Activated naive CD4-positive, alpha-beta T cell treated with anti-CD3 and anti-CD28 coated beads for 36 hours (primary cell): ENCODE measurements at places on chromosomes 7 and 10. TPM values are rescaled to one million over a fixed set of nuclear protein-coding genes. Genes with fewer than 3 reads are reported as not detected.

GRCh38 chr10:77713521-77714280 lies 76.1 kb upstream of the KCNMA1 start:
- H3K4me1 ChIP-seq = peaks cover 6% of the 10 kb centered on the region
- no peak for DNase-seq
- peaks cover 26% of the 10 kb centered on the region for H3K27me3 ChIP-seq
- no peak overlapping the region for H3K4me3 ChIP-seq

DNA sequence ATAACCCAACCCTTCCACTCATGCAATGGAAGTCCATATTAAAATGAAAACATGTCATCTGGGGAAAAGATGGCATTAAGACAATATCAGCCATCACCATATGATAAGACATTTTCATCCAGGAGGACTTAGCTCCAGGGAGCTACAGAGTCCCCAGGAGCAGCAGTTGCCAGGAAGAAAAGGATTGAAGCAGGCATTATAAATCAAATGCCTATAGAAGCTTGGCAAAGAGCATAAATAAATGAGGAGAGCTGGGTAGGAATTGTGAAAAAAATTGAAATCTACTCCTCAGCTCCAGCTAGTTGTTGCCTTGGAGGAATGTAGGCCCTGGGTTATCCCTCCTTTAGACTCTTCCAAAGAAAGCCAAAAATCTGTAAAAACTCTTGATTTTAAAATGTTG lies 42.5 kb downstream of the FAM13C start:
- H3K36me3 ChIP-seq = no peaks in the 10 kb centered on the region
- no peaks in the 10 kb centered on the region for H3K4me1 ChIP-seq
- H3K4me3 ChIP-seq = no peak overlapping the region
- peaks cover 2% of the 10 kb centered on the region for H3K27me3 ChIP-seq
- no peak overlapping the region for H3K27ac ChIP-seq

DNA sequence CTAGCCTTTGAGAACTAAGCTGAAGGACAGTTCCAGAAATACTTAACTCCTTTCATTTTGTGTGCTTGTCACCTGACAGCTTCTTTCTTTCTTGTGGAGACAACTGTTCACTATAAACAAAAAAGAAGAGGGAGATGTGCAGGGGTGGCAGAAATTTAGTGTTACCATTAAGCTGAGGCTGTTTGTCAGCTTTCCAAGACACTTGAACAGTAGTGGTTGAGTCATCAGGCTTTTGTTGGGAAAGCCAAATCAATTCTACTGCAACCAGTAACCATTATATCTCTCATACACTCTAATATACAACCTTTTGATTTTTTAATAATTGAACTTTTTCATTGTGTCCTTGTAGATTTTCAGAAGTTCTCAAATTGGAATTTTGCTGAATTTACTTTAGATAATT lies 75.3 kb downstream of the POLL start:
- H3K4me1 ChIP-seq = no peaks in the 10 kb centered on the region
- no peaks in the 10 kb centered on the region for H3K27me3 ChIP-seq
- H3K36me3 ChIP-seq = no peaks in the 10 kb centered on the region
- H3K27ac ChIP-seq = no peak overlapping the region
- no peak for DNase-seq

DNA sequence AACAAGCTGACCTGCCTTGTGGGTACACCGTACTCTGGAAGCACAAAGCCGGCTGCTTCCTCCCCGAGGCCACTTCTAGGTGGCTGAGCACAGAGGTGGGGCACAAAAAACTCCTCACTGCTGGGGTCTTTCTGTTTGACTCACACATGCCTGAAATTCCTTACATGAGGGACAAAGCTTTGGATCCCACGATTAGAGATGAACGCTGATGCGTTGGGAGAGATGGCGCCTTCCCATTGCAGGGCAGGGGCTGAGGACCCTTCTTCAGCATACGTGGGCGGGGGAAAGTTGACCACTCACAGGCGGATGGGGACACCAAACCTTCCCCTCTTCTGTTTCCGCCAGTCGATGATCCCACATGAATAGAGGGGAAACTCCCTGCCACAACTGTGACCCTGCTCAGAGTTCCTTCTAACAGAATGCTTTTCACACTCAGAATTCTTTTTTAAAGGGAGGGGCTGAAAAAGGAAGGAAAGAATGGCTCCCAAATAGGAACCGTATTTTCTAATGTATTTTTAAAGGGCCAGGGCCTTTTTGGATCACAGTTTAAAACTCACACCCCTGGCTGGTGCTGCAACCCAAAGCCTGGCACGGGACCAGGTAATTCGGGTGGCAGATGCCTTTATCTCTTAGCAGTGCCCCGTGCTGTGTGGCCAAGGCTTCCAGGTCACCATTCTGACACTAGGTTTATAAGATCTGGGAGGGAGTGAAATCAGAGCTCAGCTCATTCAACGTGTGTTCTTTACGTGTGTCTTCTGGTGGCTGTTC lies 134.0 kb downstream of the PRKAG2 start:
- no peak overlapping the region for H3K4me3 ChIP-seq
- H3K27me3 ChIP-seq = no peaks in the 10 kb centered on the region
- no peak overlapping the region for H3K27ac ChIP-seq
- DNase-seq = peak; percentile 37
- H3K4me1 ChIP-seq = peaks cover 38% of the 10 kb centered on the region

DNA sequence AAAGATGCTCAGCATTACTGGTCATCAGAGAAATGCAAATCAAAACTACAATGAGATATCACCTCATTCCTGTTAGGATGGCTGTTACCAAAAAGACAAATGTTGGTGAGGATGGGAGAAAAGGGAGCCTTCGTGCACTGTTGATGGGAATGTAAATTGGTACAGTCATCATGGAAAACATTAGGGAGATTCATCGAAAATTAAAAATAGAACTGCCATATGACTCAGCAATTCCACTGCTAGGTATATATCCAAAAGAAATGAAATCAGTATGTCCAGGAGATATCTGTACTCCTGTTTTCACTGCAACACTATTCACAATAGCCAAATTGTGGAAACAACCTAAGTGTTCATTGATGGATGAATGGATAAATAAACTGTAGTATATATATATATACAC lies 228.1 kb downstream of the ACTR3B start:
- no peaks in the 10 kb centered on the region for H3K36me3 ChIP-seq
- no peaks in the 10 kb centered on the region for H3K27me3 ChIP-seq
- H3K4me1 ChIP-seq = no peaks in the 10 kb centered on the region
- no peak overlapping the region for H3K4me3 ChIP-seq
- H3K27ac ChIP-seq = no peak overlapping the region

DNA sequence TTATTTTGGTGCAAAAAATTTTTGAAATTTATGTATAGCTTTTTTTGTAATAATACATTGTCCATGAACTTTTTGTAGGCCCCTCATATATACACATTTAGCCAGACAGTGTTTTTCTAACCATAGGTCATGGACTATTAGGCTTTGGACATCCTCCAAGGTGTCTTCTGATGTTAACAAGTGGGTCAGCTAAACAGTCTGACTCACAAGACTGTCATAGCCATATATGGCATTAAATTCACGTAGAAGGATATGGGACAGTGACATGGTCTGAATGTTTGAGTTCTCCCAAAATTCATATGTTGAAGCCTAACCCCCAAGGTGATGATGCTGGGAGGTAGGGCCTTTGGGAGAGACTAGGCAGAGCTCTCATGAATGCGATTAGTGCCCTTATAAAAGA lies 14.0 kb upstream of the NUB1 start:
- H3K4me3 ChIP-seq = no peak overlapping the region
- H3K4me1 ChIP-seq = no peaks in the 10 kb centered on the region
- H3K27ac ChIP-seq = no peak overlapping the region
- no peaks in the 10 kb centered on the region for H3K36me3 ChIP-seq
- no peaks in the 10 kb centered on the region for H3K27me3 ChIP-seq

GRCh38 chr7:73727952-73728351 lies 8.5 kb upstream of the STX1A start:
- H3K36me3 ChIP-seq = no peaks in the 10 kb centered on the region
- no peak overlapping the region for H3K4me3 ChIP-seq
- peaks cover 8% of the 10 kb centered on the region for H3K27me3 ChIP-seq
- H3K27ac ChIP-seq = no peak overlapping the region
- DNase-seq = no peak

DNA sequence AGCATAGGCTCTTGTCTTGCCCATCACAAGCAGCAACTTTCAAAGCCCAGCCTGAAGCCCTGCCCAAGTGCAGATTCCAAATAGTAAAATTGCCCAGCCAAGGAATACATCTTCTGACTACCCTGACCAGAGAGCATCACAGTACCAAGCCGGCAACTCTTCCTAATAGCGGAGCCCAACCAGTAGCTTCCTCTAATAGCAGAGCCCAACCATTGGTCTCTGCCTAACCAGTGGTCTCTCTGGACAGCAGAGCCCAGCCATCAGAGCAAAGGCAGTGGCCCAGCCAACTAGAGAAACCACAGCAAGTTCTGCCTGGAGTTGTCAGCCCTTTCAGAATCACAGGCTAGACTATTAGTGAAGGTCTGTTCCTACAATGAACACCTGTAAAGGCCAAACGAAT lies 285.6 kb downstream of the HGF start:
- no peak overlapping the region for H3K27ac ChIP-seq
- no peak for DNase-seq
- no peak overlapping the region for H3K4me3 ChIP-seq
- H3K36me3 ChIP-seq = no peaks in the 10 kb centered on the region
- no peaks in the 10 kb centered on the region for H3K4me1 ChIP-seq

- DNase-seq = no peak
- H3K4me3 ChIP-seq = no peak overlapping the region
- H3K4me1 ChIP-seq = no peaks in the 10 kb centered on the region
- no peaks in the 10 kb centered on the region for H3K36me3 ChIP-seq
Observed at GRCh38 chr10:19623321-19623720, 192.9 kb upstream of the PLXDC2 start.

- peaks cover 20% of the 10 kb centered on the region for H3K36me3 ChIP-seq
- no peak overlapping the region for H3K27ac ChIP-seq
- DNase-seq = no peak
- no peaks in the 10 kb centered on the region for H3K27me3 ChIP-seq
Observed at GRCh38 chr7:111388912-111389311, 173.4 kb downstream of the IMMP2L start.

GRCh38 chr10:59536167-59537014 lies 173.3 kb downstream of the SLC16A9 start:
- no peak overlapping the region for H3K4me3 ChIP-seq
- no peaks in the 10 kb centered on the region for H3K4me1 ChIP-seq
- no peak for DNase-seq
- H3K27me3 ChIP-seq = no peaks in the 10 kb centered on the region
- no peaks in the 10 kb centered on the region for H3K36me3 ChIP-seq
- H3K27ac ChIP-seq = no peak overlapping the region

DNA sequence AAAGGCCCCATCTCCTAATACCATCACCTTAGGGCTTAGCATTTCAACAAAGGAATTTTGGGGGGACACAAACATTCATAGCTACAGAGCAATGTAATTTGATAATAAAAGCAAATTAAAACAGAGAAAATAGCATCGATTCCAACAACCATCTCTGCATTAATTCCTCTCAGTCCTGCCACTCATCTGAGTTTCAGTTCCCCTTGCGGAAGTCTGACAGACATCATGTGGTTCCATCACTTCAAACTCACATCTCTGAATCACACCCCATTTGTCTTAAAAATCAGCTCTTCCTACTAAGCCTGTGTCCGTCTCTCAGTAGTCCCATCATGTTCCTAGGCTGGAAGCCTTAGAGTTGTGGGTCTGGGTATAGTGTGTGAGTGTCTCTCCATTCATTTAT lies 3.6 kb downstream of the ADCK2 start:
- peaks cover 34% of the 10 kb centered on the region for H3K36me3 ChIP-seq
- H3K4me1 ChIP-seq = peaks cover 42% of the 10 kb centered on the region
- H3K27me3 ChIP-seq = no peaks in the 10 kb centered on the region
- no peak overlapping the region for H3K27ac ChIP-seq
- H3K4me3 ChIP-seq = no peak overlapping the region

GRCh38 chr10:120894556-120894955 lies 43.4 kb downstream of the WDR11 start:
- H3K4me1 ChIP-seq = no peaks in the 10 kb centered on the region
- no peak for DNase-seq
- H3K4me3 ChIP-seq = no peak overlapping the region
- H3K36me3 ChIP-seq = peaks cover 40% of the 10 kb centered on the region

- no peak overlapping the region for H3K27ac ChIP-seq
- H3K36me3 ChIP-seq = no peaks in the 10 kb centered on the region
- no peak for DNase-seq
- peaks cover 3% of the 10 kb centered on the region for H3K4me1 ChIP-seq
- H3K4me3 ChIP-seq = no peak overlapping the region
Observed at GRCh38 chr7:111605246-111605645, 43.0 kb upstream of the IMMP2L start.

DNA sequence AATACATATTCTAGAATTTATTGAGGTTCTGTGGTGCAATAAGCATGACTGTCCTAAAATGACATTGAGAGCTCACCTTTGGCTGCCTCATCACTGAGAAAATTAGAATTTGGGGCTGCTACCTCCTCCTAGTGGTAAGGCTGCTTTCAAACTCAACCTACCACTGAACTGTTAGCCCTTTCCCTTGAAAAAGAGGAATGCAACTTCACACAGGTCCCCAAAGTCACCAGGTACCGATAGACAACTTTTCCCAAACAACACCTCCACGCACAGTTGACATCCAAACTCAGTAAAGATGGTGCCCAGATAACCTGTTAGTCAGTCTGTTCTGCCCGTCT lies 75.9 kb upstream of the SCIN start:
- H3K4me3 ChIP-seq = no peak overlapping the region
- H3K27ac ChIP-seq = no peak overlapping the region
- H3K4me1 ChIP-seq = no peaks in the 10 kb centered on the region

GRCh38 chr7:21717323-21717722 lies 174.5 kb downstream of the DNAH11 start:
- DNase-seq = no peak
- H3K36me3 ChIP-seq = no peaks in the 10 kb centered on the region
- H3K4me1 ChIP-seq = no peaks in the 10 kb centered on the region
- H3K4me3 ChIP-seq = no peak overlapping the region
- H3K27ac ChIP-seq = no peak overlapping the region

DNA sequence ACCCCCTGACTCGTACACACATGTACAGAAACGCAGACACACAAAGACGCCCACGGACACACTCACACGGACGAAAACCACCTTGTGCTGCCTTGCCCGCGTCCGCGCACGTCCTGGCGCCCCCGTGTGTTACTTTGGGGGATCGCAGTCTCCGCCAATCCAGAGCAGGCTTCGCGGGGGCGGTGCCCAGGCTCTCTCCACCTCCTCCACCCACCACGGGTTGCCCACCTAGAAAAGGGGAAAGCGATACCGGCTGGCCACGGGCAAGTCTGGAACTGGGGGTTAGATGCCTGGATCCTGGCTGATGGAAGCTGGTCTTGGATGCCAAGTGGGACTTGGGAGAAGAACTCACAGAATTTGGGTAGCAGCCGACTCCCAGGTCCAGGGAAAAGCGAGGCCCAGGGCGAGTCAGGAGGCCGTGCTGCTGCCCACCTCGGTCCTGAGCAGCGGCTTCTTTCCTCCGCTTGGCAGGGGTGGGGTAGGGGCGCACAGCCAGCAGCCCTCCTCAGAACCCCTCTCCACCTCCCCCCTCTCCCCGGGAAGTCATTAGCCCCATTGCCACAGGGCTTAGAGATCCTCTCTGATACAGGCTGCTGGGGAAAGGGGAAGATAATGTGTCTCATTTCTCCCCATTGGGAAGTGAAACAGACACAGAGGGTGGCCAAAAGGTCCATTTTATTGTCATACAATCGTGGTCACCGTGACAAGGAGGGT lies 4.6 kb upstream of the VGF start:
- H3K36me3 ChIP-seq = no peaks in the 10 kb centered on the region
- H3K4me1 ChIP-seq = peaks cover 79% of the 10 kb centered on the region
- peak; percentile 84 for DNase-seq
- H3K27ac ChIP-seq = no peak overlapping the region

The HOXA7 gene
- total RNA-seq = not detected

The CAV2 gene
- total RNA-seq = not detected

The ZNF25 gene
- total RNA-seq = 7.6 TPM

The PDE6C gene
- total RNA-seq = not detected
